ENCODE measurements at places on chromosomes 5 and 9. TPM values are rescaled to one million over a fixed set of nuclear protein-coding genes. Genes with fewer than 3 reads are reported as not detected.
A peak's percentile ranks its signal among the peaks of the same experiment; 100 is the strongest.

DNA sequence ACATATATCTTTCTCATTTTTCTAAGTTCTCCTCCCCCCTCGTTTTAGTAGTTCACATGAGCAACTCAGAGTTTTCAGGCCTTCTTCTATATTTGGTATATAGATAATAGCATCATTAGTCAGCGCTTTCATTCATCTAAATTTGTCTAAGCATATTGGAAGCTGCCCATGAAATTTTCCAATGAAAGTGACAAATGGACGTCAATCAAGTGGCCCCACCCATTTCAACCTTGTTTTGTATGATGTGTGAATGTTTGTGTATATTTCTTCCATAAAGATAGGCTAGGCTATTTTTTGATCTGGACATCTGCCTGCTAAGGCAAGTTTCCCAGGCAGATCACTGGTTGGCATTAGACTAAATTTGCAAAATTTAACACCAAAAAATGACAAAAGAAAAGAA is 104.0 kb upstream of the SSBP2 start:
- no peak for DNase-seq

The HARS1 gene
- 70.2 TPM for total RNA-seq

The EGFL7 gene
- total RNA-seq: 38.0 TPM

DNA sequence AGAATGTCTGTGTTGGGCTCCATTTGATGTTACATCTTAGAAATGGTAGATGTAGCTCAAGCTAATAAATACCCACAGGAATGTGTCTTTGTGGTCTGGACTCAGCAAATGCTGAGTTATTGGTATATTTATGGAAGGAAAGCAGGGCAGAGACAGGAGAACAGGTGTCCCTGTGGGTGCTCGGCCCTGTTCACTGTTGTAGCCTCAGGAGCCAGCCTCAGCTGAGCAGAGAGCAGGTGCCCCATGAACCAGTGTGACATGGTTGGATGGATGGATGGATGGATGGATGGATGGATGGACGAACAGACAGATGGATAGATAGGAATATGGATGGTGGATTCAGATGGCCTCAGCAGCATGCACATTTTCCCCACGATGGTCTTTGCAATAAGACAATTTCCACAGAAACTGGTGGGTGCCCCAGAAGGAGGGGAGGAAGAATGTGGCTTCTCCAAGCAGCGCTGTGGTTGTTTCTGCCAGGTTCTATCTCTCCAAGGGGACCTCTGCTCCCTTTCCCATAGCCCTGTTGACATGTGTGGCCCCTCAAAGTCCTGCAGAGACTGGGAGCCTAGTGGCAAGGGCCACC is 8.2 kb upstream of the IRF1 start:
- DNase-seq: no peak

The STXBP1 gene
- total RNA-seq: 22.3 TPM

- DNase-seq: no peak
Measured at GRCh38 chr9:6907772-6908381, 150.1 kb downstream of the KDM4C start.

The PLAC8L1 gene
- 0.64 TPM for total RNA-seq

The HMGCR gene
- total RNA-seq: 178 TPM

DNA sequence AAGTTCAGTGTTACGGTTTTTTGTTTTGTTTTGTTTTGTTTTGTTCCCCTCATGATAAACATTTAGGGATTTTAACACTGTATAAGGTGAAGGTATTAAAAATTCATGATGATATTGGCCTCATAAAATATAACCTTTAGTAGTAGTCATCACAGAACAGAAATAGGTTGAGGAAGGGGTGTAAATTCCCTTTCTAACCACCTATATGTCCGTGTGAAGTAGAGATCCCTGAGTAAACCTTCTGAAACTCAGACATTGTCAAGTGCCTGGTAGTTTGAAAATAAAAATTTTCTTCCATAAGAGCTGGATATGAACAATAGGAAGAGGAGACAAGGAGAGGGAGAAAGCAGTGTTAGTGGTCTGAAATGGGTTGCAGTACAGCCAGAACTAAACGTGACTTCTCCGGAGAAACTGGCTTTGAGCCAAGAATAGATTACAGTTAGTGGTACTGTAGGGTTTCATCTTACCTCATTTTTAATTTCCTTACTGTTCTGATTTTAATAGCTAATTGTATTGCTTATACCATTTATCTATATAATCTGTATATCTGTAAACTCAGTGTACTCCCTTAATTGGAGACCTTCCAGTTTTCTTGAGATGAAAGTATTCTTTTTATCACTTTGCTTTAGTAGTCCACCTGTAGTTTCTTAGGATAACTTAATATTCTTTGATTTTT is 18.3 kb downstream of the UGCG start:
- DNase-seq: no peak

DNA sequence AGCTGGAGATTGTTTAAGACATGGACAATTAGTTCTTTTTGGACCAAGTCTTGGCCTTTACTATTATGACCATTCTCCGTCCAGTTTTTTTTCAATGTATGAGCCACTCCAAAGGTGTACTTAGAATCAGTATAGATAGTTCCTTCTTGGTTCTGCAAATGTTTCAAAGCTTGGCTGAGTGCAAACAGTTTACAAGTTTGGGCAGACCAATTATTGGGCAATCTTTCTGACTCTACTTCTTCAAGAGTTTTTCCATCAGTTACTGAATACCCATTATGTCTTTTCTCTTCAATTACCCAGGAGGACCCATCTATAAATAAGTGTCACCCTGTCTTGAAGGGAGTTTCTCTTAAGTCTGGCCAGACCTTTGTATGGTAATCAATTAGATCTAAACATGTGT is 15.5 kb downstream of the IFT74 start:
- DNase-seq: no peak

DNA sequence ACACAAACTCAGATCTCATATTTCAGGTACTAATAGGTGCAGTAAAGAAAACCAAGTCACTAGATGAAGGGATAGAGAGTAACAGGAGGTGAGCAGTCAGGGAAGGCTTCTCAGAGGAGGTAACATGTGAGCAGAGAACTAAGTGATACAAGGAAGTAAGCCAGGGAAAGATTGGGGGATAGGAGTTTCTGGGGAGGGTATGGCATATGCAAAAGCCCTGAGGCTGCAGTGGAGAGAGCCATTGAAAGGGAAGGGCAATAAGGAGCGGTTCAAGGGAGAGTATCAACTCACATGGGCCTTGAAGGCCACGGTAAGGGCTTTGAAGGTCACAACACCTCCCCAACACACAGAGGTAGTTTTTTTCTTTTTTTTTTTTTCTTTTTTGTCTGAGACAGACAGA is 6.9 kb downstream of the OLFML2A start:
- no peak for DNase-seq

- peak; percentile 54 for DNase-seq
Measured at GRCh38 chr5:150167908-150168307, 1.3 kb downstream of the CDX1 start.

- no peak for DNase-seq
Measured at GRCh38 chr9:74001382-74001781, 495.8 kb upstream of the RORB start.

GRCh38 chr5:168653626-168654025 is 74.5 kb upstream of the PANK3 start:
- DNase-seq: no peak

GRCh38 chr9:124108216-124108615 is 96.6 kb downstream of the LHX2 start:
- no peak for DNase-seq

DNA sequence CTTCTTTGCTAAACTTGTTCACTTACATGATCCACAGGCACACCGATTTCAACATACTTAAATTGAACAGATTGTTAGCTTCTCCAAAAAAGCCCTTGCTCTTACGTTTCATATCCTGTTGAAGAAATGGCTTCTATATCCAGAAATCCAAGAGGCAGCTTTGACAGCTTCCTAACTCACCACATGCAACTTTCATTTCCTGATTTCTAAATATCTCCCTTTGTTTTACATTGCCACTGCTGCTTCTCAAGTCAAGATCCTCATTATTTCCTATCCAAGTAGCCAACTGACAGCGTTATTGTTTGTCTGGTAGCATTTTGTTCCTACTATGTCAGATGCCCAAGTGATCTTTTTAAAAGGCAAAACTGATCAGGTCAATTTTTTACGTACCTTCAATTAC is 913.2 kb upstream of the TYRP1 start:
- no peak for DNase-seq

DNA sequence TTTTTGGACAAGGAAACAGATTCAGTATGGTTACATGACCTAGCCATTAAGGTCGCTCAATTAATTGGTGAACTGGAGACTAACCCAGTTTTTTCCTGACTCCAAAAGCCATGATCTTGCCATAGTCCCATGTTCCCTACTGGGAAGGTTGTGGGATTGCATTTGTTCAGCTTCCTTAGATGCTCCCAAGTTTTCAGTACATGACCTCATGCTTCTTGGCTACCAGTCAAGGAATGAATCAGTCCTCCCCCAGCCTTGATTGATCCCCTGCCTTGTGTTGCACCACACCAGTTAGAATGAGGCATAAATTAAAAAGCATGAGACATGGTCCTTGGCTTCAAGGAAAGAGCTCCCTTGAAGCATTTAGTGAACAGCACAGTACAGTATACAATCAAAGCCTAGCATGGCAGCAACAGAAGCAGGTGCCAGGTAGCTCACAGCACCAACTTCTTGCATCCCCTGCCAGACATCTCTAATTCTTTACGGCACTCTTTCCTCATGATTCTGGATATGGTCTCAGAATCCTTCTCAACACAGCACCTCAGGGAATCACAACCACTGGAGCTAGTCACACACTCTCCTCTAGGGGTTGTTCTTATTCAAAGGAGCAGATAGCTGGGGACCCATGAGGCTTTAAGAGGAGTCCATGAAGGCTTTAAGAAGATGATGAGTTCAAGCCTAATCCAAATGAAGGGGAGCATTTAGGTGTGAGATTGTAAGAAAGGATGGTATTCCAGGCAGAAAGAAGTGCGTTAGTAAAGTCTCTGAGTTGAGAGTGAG is 295.5 kb upstream of the CLINT1 start:
- no peak for DNase-seq

The TEX53 gene
- total RNA-seq: not detected

GRCh38 chr9:5843794-5844471 is 11.0 kb upstream of the ERMP1 start:
- no peak for DNase-seq

GRCh38 chr9:72364679-72365524 is at the start of gene ZFAND5:
TSS of gene ZFAND5 (minus strand) at chr9:72365208. CDS start at chr9:72360778, 4,430 bp downstream.
- peak; percentile 97 for DNase-seq

The TAF11L10 gene
- not detected for total RNA-seq

The SOX30 gene
- total RNA-seq: 0.13 TPM

GRCh38 chr9:131181091-131181681 is 55.8 kb downstream of the NUP214 start:
- DNase-seq: no peak

The TYRP1 gene
- total RNA-seq: not detected

GRCh38 chr9:17520268-17521064 is 58.4 kb upstream of the SH3GL2 start:
- peak; percentile 32 for DNase-seq

The ORM2 gene
- total RNA-seq: 1.4 TPM

GRCh38 chr5:149849966-149850910 is 94.4 kb downstream of the PDE6A start:
- DNase-seq: no peak

The PCDHGB2 gene
- 3.8 TPM for total RNA-seq

The KCNMB1 gene
- total RNA-seq: 0.22 TPM

DNA sequence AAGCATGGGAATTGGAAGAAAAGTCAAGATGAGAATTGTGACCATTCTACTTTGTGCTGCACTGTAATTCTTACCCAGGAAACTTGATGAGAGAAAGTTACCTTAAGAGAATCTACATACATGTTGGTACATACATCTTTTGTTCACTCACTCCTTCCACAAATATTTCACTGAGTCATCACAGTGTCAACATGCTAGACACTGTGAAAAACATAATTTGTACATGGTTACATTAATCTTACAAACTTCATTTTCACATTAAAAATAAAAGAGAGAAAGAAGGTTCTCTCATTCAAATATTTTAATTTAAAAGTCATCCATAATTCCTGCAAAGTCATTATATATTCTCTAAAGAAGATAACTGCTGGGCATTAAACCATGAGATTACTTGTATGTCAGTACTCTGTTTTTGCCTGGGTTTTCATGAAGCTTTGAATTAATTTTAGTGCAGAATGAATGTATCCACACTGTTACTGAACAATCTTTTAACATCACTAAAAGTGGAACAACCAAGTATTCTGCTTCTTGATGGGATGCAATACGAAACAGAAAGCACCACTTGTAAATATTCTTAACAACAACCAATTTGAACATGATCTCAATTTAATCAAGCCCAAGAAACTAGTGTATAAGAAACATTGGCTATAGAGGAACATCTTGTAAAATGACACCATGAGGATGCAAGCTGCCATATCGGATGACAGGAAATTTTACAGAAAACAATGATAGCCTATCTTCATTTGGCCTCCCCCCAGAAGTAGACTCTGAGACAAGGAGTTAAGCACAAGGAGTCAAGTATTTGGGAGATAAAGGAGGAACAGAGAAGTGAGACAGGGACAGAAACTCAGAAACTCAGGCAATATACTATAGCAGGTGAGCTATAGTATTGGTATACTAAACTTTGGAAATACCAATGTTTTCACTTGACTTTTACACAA is 28.4 kb downstream of the ERP44 start:
- no peak for DNase-seq

The ANKRD20A1 gene
- 0.24 TPM for total RNA-seq

GRCh38 chr9:89433826-89434225 is 64.1 kb downstream of the SEMA4D start:
- no peak for DNase-seq

DNA sequence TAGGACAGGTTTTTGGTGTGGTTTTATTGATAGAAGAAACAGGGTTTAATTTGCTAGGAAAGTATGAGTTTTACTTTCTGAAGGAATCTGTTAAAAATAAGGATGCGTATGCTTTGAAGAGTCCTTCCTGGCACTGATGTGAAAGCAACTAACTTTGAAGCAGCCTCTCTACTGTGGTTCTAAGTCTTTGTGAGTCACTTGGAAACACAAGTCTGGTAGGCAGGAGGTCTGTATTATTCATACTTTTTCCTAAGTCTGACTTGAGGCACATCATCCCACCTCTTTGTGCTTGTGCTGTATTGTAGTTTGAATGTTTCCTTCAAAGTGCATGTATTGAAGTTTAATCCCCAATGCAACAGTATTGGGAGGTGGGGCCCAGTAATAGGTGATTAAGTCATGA is 129.0 kb downstream of the TAF11L14 start:
- DNase-seq: no peak

The NTNG2 gene
- 0.52 TPM for total RNA-seq

DNA sequence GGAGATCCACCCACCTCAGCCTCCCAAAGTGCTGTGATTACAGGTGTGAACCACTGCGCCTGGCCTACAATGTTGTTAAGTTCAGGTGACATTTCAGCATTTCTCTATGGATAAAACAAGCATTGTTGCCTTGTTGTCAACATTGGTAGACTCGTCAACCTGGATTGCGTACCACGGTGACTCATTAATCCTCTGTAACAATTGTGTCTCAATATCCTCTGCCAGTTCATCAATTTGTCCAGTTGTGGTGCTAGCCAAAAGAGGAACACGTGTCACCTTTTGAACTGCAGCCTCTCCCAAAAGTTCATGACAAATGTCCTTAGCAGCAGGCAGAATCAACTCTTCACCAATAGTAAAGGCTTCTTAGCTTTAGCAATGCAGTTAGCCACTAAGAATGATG is 46.3 kb upstream of the LARP1 start:
- no peak for DNase-seq

GRCh38 chr9:745761-746380 is 95.6 kb upstream of the DMRT1 start:
- DNase-seq: no peak

The GABRB2 gene
- 0.20 TPM for total RNA-seq

The SAXO1 gene
- total RNA-seq: 0.09 TPM

The FIBCD1 gene
- 6.2 TPM for total RNA-seq

GRCh38 chr5:180869587-180869986 is 8.5 kb upstream of the ZFP62 start:
- DNase-seq: no peak

All from H9 (cell line).